ENCODE measurements at places on chromosomes 7 and 10.

- no peak for DNase-seq
These were observed 82.1 kb downstream of the ZRANB1 start for GRCh38 chr10:125023862-125024496.

DNA sequence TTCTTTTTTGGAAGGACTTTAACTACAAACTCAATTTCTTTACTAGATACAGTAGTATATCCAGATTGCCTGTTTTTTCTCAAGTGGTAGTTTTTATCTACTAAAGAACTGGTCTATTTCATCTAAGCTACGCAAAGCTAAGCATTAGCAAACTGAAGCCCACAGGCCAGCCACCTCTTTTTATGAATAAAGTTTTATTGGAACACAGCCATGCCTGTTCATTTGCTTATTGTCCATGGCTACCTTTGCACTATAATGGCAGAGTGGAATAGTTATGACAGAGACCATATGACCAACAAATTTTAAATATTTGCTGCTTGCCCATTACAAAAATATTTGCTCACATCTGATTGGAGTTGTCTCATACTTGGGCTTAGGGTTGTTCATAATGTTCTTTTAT is 168.7 kb downstream of the CAMK1D start:
- DNase-seq = no peak

DNA sequence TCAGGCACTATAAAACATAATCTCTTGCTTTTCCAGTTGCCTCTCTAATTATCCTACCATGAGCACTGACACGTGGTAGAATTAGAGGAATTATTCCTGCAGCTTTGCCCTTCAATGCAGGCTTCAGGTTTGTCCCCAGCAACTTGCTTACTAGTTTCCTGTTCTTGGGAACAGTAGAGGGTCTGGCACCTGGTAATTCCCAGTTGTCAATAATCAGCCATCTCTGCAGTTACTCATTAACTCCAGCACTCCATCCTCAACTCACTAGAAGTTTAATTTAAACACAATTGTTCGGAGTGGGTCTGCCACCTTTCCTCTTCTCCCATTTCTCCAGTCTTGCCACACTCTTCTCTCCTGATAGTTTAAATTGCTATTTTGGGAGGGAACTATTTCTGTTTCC is 324.3 kb upstream of the KIAA1217 start:
- no peak for DNase-seq

- DNase-seq = no peak
These were observed 41.8 kb downstream of the PNLIPRP3 start for GRCh38 chr10:116469437-116469836.

DNA sequence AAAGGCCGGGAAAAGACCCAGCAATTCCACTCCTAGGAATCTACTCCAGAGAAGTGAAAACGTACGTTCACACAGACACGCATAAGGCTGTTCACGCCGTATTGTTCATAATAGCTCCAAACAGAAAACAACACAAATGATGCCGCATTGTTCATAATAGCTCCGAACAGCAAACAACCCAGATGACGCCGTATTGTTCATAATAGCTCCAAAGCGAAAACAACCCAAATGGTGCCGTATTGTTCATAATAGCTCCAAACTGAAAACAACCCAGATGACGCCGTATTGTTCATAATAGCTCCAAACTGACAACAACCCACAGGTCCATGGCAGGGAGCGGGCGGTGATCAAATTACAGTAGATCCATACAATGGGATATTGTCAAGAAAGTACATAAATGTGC is 85.2 kb upstream of the DNAAF5 start:
- DNase-seq = no peak

- DNase-seq = no peak
These were observed 35.1 kb downstream of the ZNF438 start for GRCh38 chr10:30996481-30997005.

DNA sequence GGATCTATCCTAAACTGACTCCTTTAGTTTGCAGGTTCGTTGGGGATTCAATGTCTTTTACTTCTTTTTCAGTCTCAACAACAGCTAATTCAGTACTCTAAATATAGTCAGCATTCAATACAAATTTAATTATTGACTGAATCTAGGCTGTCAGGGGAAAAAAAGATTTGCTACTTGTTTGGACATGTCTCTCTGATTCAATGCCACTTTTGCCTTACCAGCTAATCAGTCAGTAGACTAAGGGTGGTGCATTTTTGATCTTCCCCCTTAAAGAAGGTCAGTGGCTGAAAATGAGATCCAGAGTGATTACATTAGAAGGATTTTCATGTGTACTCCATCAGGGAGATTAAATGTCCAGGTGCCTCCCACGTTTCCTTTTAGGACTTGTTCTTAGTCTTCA is 145.1 kb downstream of the C1GALT1 start:
- no peak for DNase-seq

DNA sequence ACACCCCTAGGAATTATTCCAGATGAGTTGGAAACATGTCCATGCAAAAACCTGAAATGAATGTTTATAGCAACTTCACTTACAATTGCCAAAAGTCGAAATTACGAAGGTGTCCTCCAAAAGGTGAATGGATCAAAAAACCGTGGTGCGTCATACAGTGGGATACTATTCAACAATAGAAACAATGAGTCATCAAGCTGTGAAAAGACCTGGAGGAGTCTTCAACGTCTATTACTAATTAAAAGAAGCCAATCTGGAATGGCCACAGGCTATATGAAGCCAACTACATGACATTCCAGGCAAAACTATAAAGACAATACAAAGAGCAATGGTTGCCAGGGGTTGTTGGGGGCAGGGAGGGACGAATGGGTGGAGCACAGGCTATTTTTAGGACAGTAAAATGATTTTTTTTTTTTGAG is 12.6 kb upstream of the PPP2R2D start:
- no peak for DNase-seq

DNA sequence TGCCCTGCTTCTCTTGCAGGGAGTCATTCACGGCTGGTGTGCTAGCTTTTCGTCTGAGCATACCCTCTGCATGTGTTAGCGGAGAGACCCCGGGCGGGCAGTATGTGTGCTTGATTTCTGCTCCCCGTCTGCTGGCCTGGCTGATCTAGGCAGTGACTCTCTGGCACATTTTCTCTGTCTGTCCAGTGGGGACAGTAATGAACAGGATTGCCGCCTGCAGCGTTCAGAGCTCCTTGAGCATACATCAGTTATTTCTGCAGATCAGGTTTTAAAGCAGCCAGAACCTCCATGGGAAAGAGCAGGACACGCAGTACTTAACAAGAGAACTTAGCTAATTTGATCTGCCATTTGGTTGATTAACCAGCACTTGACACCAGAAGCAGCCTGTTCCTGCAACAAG is 242.5 kb downstream of the CELF2 start:
- DNase-seq = no peak

- no peak for DNase-seq
These were observed 131.1 kb upstream of the CHST15 start for GRCh38 chr10:124224331-124225028.

DNA sequence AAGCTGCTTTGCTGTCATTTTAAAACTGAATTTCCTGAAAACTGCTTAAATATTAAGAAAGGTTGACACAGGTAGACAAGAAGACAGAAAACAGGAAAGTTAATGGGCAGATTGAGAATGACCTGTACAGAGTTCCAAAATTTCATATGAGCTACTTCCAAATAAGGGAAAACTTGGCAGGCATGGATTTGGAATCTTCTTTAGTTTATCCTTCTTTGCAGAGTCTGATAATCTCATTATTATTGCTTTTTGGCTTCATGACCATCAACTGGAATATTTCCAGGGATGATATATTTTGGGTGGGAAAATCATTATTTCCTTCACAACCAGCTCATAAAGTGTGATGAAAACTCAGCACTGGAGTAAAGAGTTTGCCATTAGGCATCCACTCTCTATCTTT is 346.5 kb upstream of the NPVF start:
- no peak for DNase-seq

DNA sequence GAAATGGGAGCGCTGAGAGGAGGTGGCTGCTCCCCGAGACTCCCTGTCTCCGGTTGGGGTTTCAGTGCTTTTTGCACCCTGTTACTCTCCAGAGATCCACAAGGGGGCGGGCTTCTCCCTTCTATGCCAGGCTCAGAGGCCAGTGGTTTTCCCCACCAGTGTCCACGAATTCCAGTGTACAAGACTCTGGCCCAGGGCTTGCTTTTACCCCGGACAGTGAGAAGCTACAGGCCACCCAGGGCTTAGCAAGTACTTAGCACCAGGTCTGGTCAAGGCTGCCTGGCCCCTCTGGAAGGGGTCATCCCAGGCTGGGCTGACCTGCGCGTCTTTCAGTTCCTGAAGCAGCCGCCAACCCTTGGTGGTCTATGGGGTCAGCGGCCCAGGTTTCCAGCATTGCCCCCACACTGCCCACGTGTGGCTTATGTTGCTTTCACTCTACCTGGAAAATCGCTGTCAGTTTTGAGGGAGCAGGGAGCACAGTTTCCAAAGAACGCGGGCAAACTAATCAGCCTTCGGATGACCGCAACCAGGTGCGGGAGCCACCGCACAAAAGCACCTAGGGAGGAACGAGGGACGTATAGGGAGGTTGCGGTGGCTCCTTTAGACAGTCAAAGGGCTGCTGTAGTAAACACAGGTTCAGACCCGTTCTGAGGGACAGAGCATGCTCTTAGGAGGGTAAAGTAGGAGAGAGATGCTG is 6.8 kb downstream of the CYP26A1 start:
- DNase-seq = no peak

DNA sequence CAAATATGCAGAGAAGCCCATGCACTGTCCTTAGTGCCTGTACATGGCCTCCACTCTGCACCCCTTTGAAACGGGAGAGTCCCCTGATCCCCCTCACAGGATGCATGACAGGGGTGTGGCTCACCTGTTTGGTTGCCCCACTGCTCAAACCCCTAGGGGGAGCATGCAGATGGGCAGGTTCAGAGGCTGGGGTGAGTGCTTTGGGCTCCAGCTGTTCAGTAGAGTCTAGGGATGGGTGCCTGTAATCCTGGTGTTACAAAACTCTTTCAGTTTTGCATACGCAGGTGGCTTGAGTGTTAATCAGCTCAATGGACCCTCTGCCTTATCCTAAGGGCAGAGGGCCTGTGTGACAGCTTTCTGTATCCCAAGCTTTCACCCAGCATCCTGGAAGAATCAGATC is 7.8 kb upstream of the SFTPA1 start:
- no peak for DNase-seq

GRCh38 chr7:49112647-49113046 is 188.3 kb downstream of the CDC14C start:
- DNase-seq = no peak

- DNase-seq = no peak
These were observed 16.0 kb downstream of the PDGFA start for GRCh38 chr7:503575-504111.

DNA sequence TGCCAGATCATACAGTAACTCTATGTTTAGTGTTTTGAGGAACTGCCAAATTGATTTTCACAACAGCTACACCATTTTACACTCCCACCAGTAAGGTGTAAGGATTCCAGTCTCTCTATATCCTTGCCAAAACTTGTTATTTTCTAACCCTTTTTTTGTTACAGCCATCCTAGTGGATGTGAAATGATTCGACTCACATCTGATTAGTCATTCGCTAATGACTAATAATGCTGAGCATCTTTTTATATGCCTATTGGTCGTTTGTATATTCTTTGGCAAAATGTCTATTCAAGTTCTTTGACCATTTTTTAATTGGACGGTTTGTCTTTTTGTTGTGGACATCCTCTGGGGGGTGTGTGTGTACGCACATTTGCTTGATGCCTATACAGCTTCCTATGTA is 142.8 kb downstream of the DGKB start:
- no peak for DNase-seq
